ENCODE measurements at places on chromosomes 12 and 14.

DNA sequence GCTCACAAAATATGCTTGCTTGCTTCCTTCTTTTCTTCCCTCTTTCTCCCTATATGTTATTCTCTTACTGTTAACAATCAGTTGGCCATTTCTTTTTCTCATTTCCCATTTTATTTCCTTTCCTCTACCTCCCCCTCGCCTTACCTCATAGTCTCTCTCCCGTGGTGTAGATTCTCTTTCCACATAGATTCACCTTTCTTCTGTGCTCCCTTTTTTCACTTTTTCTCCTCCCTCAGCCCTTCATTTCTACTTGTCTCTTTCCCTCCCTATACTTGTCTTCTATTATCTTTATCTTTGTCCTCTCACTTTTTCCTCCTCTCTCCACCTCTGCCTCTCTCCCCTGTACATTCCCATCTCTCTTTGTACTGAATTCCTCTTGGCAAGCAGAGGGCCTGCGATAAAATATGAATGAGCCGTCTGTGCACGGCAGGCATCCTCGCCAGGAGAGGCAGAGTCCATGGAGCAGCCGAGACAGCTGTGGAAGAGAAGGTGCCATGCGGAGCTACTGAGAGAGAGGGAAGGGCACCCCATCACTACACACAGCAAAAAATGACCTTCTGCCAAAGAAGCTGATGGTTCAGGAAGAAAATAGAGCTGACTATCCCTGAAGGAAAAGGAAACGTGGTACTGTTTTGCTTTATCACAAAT is 12.1 kb downstream of the C14orf93 start:
- no peak for DNase-seq

GRCh38 chr12:43969882-43970281 is 134.0 kb downstream of the TMEM117 start:
- no peak for DNase-seq

DNA sequence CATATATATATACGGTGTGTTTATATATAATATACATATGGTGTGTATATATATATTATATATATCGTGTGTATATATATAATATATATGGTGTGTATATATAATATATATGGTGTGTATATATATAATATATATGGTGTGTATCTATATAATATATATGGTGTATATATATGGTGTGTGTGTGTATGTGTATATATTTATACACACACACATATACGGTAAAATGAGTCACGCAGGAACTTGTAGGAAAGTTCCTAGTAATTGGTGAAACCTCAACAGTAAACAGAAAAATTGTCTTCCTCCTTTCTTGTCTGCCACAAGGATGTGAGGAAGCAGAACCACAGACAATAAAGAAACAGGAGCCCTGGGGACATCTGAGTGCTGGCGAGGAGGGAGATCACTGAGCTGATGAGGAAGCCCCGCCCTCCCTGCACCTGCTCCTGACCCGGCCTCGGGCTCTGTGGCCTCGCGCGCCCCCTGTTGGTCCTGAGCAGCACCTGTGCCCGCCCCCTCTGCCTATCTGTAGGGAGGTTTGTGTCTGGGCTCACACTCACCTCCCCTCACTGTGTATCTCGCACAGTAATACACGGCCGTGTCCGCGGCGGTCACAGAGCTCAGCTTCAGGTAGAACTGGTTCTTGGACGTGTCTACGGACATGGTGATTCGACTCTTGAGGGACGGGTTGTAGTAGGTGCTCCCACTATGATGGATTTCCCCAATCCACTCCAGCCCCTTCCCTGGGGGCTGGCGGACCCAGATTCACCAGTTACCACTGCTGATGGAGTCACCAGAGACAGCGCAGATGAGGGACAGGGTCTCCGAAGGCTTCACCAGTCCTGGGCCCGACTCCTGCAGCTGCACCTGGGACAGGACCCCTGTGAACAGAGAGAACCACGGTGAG is 1079.4 kb downstream of the TMEM121 start:
- DNase-seq: peak; percentile 82

GRCh38 chr12:3020850-3021435 is 56.2 kb upstream of the TSPAN9 start:
- no peak for DNase-seq

DNA sequence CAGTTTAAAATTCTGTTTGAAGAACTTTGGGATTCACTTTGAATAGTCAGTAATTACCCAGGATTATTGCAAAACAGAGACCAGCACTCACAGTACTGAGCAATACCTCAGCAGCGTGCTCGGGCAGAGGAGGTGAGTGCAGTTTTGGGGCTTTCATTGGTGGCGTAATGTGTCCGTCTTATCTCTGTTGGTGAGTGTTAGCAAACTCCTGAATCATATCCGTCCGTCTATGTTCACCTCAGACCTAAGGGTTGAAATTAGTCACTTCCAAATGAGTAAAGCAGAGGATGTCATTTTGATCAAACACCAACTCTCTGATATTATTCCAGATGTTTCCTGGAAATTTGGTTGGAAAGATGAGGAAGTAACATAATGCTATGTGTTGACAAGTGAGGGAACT is 82.8 kb downstream of the BORCS5 start:
- peak; percentile 19 for DNase-seq

DNA sequence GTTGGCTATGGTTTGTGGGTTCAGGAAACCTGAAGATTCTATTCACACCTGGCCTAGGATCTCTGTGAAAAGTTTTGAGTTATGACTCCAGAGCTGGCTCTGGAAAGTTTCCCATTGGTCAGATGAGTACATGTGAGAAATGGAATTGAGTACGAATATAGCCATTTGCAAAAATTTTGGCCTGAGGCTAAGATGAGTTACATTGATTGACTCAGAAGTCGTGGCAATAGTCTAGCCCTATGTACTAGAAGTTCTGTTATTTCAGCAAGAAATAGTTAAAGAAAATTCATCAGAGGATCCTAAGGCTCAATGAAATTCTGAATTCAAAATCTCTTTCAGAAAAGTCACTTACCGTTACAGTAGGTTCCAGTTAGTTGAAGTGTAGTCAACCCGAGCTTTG is 109.9 kb downstream of the PTCSC3 start:
- no peak for DNase-seq

- no peak for DNase-seq
These were observed 160.9 kb downstream of the VRK1 start for GRCh38 chr14:96958057-96958456.

- no peak for DNase-seq
These were observed 1.8 kb downstream of the SPSB2 start for GRCh38 chr12:6871052-6871957.

DNA sequence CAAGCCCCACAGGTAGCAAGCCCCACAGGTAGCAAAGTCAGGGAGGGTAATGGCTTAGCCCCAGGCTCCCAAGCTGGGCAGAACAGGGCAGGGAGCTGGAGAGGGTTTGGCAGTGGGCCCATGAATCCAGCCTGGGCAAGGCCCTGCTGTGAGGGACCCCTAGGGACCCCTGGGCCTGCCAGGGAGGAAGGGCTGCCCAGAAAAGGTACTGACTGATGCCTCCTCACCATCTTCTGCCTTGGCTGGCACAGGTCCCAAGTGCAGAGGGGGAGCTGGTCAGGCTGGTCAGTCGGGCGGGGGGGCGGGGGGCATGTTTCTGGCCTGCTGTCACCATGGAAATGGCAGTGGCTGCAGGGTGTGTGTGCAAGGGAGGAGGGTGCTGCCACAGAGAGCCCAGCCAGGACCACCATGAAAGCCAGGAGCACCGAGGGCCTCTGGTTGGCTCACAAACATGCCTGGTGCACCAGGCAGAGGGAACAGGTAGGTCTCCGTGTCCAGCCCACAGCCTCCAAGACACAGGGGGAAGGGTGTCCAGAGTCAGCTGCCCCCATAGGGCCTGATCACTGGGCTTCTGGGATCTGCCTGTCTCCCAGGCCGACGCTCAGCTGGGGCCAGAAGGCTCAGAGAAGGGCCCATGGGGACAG is 1.5 kb upstream of the CRIP2 start:
- no peak for DNase-seq

- DNase-seq: no peak
These were observed 46.8 kb downstream of the TRMT5 start for GRCh38 chr14:60933920-60934655.

GRCh38 chr12:12883369-12884001 is 7.9 kb upstream of the GPRC5A start:
- no peak for DNase-seq

GRCh38 chr12:113368331-113368730 is 9.9 kb downstream of the PLBD2 start:
- no peak for DNase-seq

DNA sequence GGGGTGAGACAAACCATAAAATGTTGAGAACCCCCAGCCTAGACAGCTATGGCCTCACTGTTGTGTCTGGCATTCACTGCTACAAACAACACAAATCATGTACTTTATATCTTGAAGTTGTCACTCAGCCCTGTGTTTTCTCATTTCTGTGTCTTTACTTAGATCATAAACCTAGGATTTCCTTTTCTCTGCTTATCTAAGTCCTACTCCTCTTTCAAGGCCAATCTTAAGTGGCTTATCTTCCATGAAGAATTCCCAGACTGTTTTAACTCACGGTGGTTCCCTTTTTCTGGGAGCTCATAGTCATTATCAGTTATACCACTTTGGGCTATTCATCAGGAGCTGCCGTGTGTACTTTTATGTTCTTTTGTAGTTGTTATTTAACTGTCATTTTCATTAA is 42.1 kb downstream of the FLRT2 start:
- DNase-seq: no peak

GRCh38 chr14:54756656-54757392 is 145.8 kb downstream of the GCH1 start:
- DNase-seq: no peak

DNA sequence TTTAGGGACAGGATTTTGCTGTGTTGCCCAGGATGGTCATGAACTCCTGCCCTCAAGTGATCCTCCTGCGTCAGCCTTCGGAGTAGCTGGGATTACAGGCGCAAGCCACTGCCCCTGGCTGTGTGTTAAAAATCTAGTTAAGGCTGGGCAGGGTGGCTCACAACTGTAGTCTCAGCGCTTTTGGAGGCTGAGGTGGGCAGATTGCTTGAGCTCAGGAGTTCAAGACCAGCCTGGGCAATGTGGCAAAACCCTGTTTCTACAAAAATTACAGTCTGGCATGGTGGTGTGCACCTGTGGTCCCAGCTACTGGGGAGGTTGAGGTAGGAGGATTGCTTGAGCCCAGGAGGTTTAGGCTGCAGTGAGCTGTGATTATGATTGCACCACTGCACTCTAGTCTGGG is 9.2 kb downstream of the DDIT3 start:
- DNase-seq: no peak

DNA sequence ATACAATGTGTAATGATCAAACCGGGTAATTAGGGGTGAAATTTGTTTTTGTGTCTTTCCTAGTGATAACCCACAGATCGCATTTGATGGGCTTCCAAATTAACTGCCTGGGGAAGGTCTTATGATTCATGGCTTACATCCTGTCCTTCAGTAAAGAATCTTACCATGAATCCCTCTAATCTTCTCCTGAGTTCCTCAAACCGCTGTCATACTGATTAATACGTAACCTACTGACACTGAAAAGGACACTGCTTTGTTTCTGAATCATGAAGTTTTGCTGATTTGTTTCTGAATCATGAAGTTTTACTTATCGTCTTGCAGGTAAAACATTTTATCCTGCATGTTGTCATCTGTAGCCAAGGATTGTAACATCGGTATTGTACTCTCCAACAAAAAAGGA is 52.0 kb upstream of the CRY1 start:
- DNase-seq: no peak

DNA sequence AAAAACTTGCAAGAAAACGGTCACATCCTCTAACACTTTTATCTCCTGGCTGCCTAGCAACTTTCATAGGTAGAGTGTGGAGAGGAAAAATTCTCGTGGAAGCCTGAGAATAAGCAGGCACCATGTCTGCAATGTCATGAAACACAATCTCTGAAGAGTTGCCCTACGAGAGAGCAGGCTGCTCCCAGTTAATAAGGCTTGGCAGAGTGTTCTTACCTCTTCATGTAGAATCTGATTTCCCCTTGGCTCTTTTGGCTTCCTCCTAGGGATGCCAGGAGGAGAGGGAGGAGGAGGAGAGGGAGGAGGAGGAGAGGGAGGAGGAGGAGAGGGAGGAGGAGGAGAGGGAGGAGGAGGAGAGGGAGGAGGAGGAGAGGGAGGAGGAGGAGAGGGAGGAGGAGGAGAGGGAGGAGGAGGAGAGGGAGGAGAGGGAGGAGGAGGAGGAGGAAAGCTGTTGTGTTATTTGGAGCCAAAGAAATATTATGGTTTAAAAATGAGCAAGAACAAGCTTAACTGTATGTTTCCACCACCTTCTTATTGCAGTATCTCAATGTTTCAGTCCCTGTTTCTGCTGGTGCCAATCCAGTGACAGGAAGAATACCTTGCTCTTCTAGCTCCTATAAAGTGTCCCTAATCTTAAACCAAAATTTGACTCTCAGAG is 52.9 kb downstream of the EGLN3 start:
- no peak for DNase-seq

- no peak for DNase-seq
These were observed 26.4 kb downstream of the HCFC2 start for GRCh38 chr12:104090685-104091084.

- no peak for DNase-seq
These were observed 25.3 kb downstream of the NUAK1 start for GRCh38 chr12:106113446-106113823.

DNA sequence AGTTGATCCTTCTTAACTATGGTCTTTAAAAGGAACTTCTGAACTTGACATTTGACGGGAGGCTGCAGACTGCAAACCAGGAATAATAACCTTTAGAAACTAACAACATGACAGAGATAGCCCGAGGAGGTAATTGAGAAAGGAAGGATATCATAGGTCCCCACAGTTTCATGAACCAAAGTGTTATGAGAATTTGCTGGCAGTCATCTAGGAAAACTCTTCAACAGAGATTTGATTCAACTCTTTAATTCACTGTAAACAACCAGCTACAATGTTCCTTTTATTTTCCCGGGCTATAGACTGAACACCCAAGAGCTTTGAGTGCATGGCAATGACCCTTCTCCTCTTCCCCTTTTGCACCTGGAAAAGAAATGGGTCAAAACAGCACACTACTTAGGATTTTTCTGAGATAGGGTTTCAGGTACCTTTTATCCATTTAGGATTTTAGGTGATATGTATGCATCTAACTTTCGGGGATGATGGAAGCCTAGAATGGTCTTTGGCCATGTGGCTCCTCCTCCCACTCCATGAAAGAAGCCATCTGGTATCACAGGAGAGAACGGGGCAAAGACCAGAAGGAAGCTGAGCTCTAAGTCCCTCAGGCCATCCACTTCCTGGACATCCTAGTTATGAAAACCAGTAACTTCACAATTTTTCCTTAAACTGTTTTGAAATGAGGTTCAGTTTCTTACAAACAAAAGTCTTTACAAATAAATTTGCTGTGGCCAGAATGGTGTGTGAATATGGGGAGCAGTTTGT is 23.0 kb downstream of the GLT8D2 start:
- no peak for DNase-seq

GRCh38 chr12:110501399-110501751 is 536 bp downstream of the VPS29 start:
- DNase-seq: no peak

GRCh38 chr14:20684662-20685456 is 499 bp downstream of the RNASE4 start:
- no peak for DNase-seq

DNA sequence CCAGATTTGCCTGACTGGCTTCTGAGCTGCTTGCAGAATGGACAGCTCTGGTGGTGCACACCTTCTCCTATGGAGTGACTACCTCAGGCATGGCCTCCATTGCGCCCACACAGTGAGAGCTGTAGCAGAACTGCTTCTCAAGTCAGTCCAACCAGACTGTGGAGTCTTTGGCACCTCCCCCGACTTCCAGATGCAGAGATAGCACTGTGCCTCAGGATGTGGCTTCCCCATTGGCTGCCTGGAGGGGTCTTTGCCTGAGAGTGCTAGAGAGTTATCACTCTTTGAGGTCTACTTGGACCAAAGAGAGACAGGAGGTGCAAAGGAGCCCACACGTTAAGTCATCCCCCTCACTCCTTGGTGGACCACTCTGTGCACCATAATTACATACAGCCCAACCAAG is 44.8 kb upstream of the FRS2 start:
- no peak for DNase-seq

All from stimulated activated CD4-positive, alpha-beta T cell treated with anti-CD3 and anti-CD28 coated beads, Interleukin-4, amount 100 ng/mL, for 4 hours (primary cell).